ENCODE measurements at places on chromosomes 5 and 9.

- no peak for DNase-seq
Observed at GRCh38 chr9:28976684-28977083, 1403.4 kb upstream of the C9orf72 start.

- no peak for DNase-seq
Observed at GRCh38 chr5:158810615-158811014, 289.1 kb downstream of the EBF1 start.

DNA sequence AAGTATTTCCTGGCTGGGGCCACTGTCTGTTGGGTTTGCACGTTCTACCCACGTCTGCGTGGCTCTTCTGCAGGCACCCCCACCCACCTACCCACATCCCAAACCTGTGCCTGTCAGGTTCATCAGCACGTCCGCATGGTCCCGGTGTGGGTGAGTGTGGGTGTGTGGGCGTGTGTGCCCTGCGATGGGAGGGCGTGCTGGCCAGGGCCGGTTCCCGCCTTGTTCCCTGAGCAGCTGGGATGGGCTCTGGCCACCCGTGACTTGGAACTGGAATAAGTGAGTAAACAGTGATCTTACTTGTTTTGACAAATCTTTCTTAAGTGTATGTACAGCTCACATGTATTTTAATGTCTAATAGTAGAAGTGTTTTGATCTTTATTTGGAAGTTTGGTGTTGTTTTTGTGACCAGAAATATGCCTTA, 20.4 kb downstream of the ERGIC1 start:
- DNase-seq, result no peak

DNA sequence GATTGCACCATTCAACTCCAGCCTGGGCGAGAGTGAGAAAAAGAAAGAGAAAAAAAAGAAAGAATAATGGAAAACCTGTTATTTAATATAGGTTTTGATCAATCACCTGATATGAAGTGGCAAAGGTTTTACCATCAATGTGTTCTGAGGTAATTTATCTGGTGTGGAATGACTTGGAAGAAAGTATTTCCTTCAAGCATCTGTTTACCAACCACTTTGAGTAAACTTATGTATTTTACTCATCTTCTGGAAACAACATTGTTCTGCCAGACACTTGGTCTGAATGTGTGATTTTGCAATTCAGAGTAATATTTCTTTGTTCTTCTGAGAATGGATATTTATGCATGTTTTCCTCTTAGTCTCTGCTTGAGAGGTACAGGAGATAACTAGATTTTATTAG, 24.3 kb downstream of the KIF2A start:
- no peak for DNase-seq

- DNase-seq, result no peak
Observed at GRCh38 chr9:97570899-97571298, 62.3 kb downstream of the TSTD2 start.

GRCh38 chr5:172140120-172140519, 47.9 kb downstream of the STK10 start:
- DNase-seq, result no peak

DNA sequence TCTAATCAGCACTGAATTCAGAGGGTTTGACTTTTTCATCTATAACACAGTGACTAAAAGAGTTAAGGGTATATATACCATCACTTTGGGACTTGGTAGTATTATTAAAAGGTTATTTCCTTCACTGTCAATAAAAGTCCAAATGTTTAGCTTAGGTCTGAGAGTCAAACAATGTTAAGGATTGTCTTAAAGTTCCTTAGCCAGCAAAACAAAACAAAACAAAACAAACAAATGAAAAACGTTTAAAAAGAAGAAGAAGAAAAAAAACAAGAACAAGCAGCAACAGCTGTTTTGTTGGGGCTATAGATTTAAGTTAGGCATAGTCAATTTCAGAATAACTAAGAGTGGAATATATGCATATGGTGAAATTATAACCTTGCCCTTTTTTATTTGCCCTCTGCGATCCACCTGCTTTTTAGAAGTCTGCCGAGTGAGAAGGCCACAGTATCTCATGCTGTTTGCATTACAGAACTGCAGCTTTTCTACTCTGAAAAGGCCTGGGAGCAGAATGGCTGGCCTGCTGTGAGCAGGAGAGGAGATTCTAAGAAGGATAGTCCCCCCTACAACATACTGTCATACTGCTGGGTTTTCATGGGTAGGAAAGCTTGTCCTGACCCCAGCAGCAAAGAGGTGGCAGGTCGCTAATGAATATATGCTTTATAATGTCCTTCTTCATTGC, 141.7 kb downstream of the NTRK2 start:
- no peak for DNase-seq
